NCI-H1436 treated with DMSO at 0.1 percent for 48 hours (cell line): ENCODE measurements at places on chromosomes 1 and 21.

DNA sequence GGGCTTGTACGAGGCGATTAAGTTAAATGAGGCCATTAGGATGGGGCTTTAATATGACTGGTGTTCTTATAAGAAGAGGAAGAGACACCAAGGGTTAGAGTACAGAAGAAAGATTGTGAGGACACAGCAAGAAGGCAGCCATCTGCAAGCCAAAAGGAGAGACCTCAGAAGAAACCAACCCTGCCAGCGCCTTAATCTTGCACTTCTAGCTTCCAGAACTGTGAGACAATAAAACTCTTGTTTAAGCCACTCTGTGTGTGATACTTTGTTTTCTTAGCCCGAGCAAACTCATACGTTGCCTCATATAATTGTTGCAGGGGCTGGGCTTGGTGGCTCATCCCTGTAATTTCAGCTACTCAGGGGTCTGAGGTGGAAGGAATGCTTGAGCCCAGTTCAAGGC lies 33.6 kb upstream of the RGS16 start:
- DNase-seq = no peak

DNA sequence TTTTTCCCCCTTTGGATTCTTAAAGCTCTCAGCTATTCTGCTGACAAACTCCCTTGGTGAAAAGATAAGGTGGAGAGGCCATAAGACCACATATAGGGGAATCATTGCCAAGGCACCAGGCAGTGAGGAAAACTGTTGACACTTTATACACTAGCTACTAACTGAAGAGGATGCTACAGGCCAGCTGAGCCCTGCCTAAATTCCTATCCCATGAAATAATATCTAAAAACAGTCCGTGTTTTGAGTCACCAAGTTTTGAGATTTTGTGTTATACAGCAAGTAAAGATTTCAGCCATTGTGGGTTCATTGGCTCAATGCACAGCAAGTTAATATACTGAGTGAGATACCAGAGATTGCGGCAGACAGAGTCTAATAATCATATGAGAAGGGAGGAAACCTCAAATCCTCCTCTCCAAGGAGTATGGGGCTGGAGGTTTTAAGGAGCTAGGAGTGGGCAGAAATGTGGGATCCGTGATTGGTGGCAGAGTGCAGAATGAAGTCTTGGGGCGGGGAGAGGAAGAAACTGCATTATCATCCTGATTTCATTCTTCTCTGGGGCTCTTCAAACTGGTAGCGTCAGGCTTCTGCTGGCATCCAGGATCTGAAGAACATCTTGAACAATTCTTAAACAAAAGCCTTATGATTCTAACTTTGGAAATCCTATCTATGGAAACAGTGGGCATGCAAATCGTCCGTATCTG lies 9.2 kb downstream of the CLDN8 start:
- no peak for DNase-seq

DNA sequence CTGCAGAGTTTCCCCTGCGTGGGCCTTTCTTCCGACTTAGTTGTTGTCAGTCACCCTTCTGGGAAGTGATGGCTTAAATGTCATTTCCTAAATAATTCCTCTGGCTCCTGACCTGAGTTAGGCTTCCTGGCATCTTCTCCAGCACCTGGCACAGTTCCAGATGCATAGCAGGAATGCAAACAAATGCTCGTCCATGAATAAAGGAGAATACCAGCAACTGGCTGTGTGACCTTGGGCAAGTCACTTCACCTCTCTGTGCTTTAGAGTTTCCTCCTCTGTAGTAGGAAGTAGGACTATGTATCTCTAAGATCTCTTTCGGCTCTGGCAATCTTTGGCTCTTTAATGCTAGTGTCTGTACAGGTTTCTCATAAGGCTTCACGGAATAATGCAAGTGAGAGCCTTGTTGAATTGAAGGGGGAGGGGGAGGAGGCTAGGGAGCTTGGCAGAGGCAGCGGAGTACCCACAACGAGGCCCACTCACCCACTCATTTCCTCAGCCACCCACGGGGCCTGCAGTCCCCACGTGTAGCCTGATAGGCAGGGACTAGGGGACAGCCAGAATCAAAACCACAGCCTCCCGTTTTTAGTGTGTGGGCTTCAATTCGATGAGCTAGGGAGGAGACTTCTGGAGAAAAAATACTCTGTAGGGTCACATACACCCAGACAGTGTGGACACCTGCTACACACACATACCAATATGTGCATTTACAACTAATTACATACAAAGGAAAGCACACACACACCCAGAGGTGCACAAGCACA lies 48.1 kb downstream of the TENT5C start:
- no peak for DNase-seq

DNA sequence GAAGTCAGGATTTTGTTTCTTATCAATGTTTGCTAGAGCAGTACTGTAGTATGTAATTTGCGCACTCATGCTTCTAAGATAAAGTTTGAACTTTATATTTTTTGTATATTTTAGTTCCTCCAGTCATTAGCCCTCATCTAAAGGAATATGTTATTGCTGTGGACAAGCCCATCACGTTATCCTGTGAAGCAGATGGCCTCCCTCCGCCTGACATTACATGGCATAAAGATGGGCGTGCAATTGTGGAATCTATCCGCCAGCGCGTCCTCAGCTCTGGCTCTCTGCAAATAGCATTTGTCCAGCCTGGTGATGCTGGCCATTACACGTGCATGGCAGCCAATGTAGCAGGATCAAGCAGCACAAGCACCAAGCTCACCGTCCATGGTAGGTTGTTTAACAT lies 252.2 kb downstream of the TPR start:
- DNase-seq = no peak

DNA sequence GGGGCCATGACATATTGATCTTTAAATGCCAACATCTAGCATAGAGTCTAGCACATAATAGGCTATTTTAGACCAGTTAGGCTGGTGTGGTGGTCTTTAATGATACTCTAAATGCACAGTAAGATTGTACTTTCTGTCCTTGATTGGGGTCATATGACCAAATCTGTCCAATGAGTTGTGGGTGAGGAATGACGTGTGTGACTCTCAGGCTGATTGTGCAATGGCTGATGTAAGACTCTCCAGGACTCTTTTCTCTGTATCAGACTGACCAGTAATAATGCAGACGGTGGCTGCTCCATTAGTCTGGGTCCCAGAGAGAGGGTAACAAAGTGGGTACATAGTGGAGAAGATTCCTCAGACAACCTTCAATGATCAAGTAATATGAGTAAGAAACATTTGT lies 541.6 kb upstream of the CAMK1G start:
- no peak for DNase-seq

GRCh38 chr1:100542285-100542684 lies 4.3 kb downstream of the GPR88 start:
- DNase-seq = no peak

- DNase-seq = no peak
These were observed 272.2 kb downstream of the PAPPA2 start for GRCh38 chr1:176735201-176735600.

GRCh38 chr1:8813016-8813763 lies 4.2 kb downstream of the RERE start:
- DNase-seq = no peak

GRCh38 chr1:196955926-196956325 lies 12.4 kb downstream of the CFHR2 start:
- no peak for DNase-seq

DNA sequence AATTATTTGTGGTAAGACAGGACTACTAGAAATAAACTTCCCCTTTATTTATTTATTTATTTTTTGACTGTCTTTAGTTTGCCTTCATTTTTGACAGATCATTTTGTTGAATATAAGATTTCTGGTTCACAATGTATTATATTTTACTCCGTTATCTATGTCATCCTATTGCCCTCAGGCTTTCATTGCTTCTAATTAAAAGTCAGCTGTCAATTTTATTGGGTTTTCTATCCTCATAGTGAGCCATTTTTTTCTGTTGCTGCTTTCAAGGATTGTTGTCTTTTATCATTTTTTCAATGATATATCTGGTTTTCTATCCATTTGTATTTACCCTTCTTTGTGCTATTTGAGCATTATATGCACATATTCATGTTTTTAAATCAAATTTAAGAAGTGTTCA lies 866.2 kb downstream of the LRRIQ3 start:
- no peak for DNase-seq

GRCh38 chr1:59833022-59833421 lies 18.3 kb downstream of the HOOK1 start:
- no peak for DNase-seq

- DNase-seq = no peak
These were observed 1.5 kb upstream of the PALMD start for GRCh38 chr1:99644279-99645004.

- DNase-seq = no peak
These were observed 484.8 kb downstream of the PTPRC start for GRCh38 chr1:199123615-199124014.
